ENCODE measurements at places on chromosomes 2 and 18.

- no peak for DNase-seq
These were observed 13.3 kb downstream of the COL4A3 start for GRCh38 chr2:227177592-227178336.

- peak; percentile 66 for DNase-seq
These were observed 21.1 kb upstream of the CHMP3 start for GRCh38 chr2:86584151-86584913.

- no peak for DNase-seq
These were observed 90.7 kb downstream of the STK39 start for GRCh38 chr2:168156661-168157060.

- peak; percentile 92 for DNase-seq
These were observed 25.3 kb upstream of the NOTO start for GRCh38 chr2:73176881-73177644.

DNA sequence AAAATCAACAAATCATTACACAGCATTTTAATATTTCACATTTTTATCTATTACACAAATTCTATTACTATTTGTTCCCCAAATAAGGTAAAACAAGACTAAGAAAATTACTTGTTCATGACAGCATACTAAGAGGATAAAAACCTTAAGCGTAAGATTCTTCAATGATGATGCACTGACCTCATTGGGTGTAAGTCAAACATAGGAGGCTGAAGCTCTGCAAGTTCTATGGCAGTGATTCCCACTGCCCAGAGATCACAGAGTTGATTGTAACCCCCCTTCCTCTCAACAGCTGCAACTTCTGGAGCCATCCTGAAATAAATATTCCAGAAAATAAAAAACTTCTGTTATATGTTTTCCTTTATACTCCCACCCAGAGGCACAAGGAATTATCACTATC, 82.2 kb upstream of the CDKL4 start:
- DNase-seq: no peak

- no peak for DNase-seq
These were observed 75.3 kb upstream of the PNPT1 start for GRCh38 chr2:55768991-55769390.

DNA sequence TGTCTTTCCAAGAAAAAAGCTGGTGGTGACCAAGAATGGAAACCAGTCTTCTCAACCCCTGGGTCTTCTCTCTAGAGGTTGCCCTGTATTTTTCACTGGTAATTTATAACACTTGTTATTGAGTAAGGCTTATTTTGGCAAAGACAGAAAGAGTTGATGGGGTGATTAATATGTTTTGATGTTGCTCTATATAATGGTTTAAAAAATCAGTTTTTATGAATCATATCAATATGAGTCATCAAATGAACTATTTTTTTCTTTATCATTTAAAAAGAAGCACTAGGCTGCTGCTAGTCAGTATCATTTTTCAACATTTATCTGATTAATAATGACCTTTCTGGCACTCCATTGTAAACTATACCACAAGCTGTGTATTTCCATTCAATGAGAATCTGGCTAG, 1142.2 kb downstream of the LRP1B start:
- no peak for DNase-seq

DNA sequence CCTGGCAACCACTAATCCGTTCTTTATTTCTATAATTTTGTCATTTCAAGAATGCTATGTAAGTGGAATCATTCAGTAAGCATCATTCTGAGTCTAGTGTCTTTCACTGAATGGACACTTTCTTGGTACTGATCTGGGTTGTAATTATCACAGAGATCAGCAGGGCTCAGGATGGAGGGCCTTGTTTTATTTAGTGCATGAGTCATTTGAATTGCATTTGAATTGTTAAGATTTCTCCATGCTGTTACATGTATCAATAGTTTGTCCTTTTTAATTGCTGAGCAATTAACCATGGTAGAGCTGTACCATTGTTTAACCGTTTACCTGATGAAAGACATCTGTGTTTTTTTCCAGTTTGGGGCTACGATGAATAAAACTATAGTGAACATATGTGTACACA, 256.4 kb downstream of the THSD7B start:
- no peak for DNase-seq

DNA sequence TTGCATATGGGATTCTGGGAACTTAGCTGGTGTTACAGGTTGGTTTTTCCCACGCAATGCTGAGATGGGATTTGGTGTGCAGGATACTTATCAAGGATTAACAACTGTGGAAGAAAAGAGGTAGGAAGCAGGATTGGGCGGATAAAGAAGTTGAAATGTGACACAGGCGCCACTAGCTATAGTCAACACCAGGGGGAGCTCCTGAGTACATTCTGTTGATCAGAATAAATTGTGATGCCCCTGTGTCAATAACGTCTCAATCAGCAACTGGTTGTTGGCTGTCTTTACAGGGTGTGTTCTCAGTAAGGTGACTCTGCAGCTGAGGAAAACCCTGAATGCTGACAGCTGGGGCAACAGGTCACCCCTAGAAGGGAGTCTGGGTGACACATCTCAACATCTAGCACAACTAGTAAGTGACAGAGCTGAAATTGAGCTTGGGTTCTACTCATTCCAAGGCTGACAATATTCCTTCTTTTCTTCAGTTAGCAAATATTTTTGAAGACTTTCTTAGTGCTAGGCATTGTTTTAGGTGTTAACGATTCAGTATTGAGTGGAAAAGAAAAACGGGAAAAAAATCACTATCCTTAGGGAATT, 143.0 kb downstream of the ARL6IP6 start:
- peak; percentile 51 for DNase-seq

DNA sequence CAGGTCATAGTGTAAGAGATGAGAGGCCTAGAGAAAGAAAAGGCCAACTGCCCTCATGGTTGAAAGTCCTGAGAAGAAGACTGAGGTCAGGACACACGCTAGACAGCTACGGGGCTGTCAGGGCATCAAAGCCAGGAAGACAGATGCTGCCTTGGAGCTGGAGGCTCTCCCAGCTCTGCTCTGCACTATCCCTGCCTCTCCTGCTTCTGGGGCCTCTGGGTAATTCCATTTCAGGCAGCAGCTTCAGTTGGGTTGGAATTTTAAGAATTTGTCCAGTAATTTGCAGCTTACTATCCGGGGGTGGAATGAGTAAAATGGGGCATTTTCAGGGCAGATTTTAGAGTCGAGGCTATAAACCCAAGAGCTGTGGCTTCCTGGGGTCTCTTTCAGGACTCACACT, 76.2 kb upstream of the CTAGE1 start:
- DNase-seq: no peak

DNA sequence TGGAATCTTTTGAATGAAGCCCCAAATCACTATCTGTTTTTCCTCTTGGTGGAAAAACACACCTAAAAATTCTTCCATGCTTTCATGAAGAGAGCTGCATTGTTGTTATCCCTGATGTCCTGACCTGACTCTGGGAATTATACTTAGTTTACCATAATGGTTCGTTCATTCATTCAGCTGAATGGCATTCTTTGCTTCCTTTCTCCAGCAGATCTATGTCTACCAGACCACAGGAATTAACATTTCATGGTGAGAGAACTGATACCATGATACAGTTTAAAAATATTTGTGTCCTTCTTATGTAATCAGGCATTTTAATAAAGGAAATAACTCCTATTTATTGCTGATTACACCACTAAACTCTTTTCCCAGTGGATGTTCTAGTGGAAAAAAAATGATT, 11.1 kb upstream of the SLC4A10 start:
- DNase-seq: no peak

DNA sequence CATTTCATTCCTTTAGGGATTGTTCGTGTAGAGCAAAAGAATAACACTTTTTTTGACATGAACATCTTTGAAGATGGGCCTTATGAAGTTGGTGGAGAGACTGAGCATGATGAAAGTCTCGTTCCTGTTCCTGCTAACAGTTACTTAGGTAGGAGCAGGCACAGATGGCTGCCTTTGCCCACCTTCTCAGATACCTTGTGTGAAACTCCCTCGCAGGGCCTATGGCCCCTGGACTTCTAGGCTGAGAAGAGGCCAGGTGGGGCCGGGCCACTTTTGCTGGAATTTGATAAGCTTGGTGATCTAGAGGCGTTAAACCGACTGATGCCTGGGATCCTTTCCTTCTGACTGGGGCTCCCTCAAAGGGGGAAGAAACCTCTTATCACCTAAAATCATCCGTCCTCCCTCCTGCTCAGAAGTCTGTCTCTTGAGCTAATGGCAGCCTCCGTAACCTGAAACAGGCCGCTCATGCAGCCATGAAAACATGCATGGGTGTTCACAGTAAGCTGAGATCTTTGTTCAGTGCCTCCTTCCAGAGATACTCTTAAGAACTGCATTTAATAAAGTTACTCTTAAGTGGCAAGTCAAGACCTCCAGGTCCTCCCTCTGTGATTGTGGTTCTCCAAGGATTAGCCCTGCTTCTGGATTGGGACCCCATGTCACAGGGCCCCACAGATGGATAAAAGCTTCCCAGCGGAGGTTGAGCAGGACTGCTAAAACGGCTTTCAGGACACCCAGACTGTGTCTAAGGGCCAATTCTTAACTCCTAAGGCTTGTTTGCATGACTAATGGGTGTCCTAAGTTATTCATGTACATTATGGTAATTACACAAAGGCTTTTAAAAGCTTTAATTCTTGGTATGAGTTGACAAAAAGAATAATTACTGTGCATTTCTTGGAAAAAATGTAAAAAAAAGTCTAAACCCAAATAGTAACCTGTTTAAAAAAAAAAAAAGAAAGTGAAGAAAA, 43.9 kb downstream of the ITGA6 start:
- no peak for DNase-seq

DNA sequence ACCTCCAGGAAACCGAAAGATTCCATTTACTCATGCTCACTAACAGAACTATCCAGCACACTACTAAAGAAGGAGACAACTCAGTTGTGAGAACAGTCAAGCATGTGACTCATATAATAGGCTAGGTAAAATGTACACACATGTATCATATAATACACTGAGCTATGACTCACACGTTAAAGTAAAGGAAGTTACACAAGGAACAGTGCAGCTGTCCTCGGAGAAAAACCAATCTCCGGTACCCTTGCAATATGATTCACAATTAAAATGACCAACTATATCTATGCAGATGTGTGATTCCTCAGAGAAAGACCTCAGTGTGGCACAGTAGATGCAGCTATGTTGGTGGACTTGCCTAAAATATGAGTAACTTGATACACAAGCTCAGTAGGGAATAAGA, 76.5 kb downstream of the STRN start:
- peak; percentile 55 for DNase-seq

GRCh38 chr2:40199771-40200170, 252.1 kb downstream of the SLC8A1 start:
- DNase-seq: no peak

- DNase-seq: no peak
These were observed 316.1 kb upstream of the MMADHC start for GRCh38 chr2:149903626-149904025.

DNA sequence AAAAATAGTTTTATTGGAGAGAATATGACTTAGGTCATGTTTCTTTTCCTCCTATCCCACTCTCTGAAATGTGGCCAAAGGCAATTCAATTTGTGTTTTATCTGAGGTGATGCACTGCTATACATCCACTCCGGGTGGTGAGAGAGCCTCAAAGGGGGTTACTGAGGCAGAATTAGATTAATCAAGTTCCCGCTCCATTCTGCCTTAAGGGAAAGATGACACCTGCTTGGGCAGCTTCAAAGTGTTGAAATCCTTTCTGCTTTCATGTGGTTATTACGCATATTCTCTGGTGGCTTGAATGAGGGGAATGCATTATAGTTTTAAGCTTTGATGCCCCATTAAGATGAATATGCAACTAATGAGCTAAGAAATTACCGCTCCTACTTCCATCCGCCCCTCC, 213.0 kb upstream of the TMEFF2 start:
- DNase-seq: no peak

DNA sequence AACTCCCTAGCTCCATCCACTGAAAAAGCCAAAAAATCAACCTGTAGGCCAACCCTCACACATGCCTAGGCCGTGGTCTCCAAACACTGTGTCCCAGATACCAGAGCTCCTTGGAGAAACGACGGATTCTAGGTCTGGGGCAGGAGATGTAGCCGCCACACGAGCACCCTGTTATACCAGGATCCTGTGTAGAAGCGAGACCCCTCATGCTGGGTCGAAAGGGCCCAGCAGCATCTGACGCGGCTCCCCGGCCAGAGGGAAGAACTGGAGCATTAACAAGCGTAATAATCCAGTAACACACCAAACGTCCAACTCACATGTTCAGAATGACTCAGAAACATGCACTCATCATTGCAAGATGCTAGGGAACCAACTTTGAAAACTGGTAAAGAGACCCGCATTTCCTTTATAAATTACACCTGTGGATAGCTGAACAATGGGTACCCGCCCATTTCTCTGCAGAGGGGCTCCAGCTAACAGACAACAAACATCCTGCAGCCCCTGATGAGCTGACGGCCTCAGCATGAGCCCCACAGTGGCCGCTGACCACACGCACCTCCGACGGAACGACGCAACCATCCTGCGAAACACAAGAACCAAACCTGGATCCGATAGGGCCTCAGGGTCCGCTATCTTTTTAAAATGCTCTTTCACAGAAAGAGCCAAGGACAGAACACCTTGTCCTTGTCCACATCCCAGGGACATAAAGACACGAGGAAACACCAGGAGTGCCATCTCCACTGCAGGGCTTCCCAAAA, 14.2 kb downstream of the SLC66A2 start:
- DNase-seq: no peak

DNA sequence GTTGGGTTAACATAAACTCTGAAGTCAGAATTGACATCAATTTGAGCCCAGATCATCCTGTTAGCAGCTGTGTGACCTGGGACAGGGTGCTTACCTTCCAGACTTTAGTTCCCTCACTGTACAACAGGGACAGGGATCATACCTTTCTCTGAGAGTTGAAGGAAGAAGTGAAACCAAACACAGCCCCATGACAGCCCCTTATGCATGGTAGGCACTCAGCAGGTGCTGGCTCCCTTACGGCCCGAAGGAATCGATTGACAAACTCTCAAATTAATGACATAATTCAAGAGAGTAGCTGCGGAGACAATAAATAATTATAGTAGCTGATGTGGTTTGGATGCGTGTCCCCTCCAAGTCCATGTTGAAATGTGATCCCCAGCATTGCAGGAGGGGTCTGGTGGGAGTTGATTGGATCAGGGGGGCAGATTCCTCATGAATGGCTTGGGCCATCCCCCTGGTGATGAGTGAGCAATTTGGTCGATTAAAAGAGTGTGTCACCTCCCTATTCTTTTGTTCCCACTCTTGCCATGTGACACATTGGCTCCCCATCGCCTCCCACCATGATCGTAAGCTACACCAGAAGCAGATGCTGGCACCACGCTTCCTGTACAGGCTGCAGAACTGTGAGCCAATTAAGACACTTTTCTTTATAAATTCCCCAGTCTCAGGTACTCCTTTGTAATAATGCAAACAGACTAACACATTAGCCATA, 72.4 kb downstream of the ODC1 start:
- peak; percentile 21 for DNase-seq

DNA sequence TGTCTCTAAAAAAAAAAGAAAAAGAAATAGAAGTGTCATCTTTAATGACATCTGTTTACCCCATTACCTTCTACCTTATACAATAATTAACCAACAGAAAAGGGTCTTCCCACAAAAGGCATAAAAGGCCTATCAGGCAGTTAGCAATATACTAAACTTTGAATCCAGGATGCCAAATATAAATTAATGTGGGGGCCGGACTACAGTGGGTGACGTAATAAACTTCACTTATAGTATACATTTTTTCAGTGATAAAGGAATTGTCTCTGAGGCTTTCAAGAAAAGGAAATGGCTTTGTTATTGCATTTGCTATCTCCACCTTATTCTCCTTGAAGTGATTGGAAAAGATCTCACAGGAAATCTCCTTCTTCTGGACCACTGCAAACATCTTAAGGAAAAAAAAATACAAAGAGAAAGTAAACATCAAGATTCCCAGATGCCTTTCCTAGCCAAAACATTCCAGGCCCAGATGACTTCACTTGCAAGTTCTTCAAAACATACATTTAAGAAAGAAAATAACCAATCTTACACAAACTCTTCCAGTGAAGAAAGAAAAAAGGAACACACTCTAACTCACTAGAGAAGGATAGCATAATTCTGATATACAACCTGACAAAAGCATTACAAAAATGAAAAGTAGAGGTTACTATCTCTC, 126.2 kb upstream of the CAB39 start:
- DNase-seq: no peak
